ENCODE measurements at places on chromosomes 2 and 18. TPM values are rescaled to one million over a fixed set of nuclear protein-coding genes. Genes with fewer than 3 reads are reported as not detected.

GRCh38 chr2:7801212-7801611 lies 880.6 kb upstream of the ID2 start:
- no peak overlapping the region for H3K4me3 ChIP-seq
- no peak overlapping the region for H3K27ac ChIP-seq
- no peak for DNase-seq
- no peaks in the 10 kb centered on the region for H3K27me3 ChIP-seq
- no peaks in the 10 kb centered on the region for H3K36me3 ChIP-seq

Gene RAX
- total RNA-seq: under 0.01 TPM

GRCh38 chr18:75170022-75170789 lies 38.7 kb downstream of the PTGR3 start:
- H3K4me1 ChIP-seq: peaks cover 11% of the 10 kb centered on the region
- no peak overlapping the region for H3K27ac ChIP-seq
- no peaks in the 10 kb centered on the region for H3K27me3 ChIP-seq
- no peak overlapping the region for H3K4me3 ChIP-seq
- H3K36me3 ChIP-seq: no peaks in the 10 kb centered on the region
- DNase-seq: no peak

Gene SPATA3
- total RNA-seq: not detected

DNA sequence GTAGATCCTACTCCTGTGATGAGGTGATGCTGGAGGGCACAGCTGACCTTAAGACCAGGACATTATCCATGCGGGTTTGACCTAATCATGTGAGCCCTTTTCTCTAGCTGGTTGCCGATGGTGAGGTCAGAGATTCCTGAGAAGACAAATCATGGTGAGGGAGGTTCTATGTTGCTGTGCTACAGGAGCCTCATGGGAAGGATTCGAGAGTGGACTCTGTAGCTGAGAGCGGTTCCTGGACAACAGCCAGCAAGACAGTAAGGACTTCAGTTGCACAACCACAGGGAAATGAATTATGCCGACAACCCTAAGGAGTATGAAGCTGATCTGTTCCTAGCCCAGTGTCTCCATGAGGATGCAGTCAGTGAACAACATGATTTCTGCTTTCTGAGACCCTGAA lies 80.4 kb downstream of the EPB41L3 start:
- no peaks in the 10 kb centered on the region for H3K27me3 ChIP-seq
- no peaks in the 10 kb centered on the region for H3K36me3 ChIP-seq
- DNase-seq: no peak

Gene EFR3B
- 0.33 TPM for total RNA-seq

DNA sequence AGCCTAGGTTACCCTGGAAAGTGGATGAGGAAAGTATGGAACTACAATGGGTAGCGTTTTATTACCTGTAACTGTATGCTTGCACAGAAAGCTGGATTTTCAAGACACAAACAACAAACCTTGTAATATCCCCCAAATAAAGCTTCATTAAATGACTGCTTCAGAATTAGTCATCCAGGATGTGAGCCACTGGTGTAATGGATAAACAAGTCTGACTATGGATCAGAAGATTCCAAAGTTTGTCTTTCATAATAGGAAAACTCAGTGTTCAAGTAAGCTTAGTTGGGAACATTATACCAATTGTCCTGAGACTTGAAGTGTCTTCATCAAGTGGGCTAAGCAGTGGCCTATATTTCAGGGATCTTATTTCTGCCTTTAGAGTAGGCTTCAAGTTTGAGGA lies 518.8 kb downstream of the LRP1B start:
- no peaks in the 10 kb centered on the region for H3K27me3 ChIP-seq
- H3K4me3 ChIP-seq: no peak overlapping the region
- H3K36me3 ChIP-seq: no peaks in the 10 kb centered on the region
- no peak overlapping the region for H3K27ac ChIP-seq
- H3K4me1 ChIP-seq: no peaks in the 10 kb centered on the region
- DNase-seq: no peak

Gene LYPD1
- 5.1 TPM for total RNA-seq

Gene BARD1
- total RNA-seq: 36.5 TPM

Gene HNRNPA3
- total RNA-seq: 30.9 TPM

GRCh38 chr2:176154576-176155252 lies 2.4 kb upstream of the HOXD3 start:
- peaks cover 96% of the 10 kb centered on the region for H3K27me3 ChIP-seq
- no peak overlapping the region for H3K4me3 ChIP-seq
- no peak overlapping the region for H3K27ac ChIP-seq
- no peaks in the 10 kb centered on the region for H3K36me3 ChIP-seq
- H3K4me1 ChIP-seq: no peaks in the 10 kb centered on the region

Gene SERPINB4
- 2.5 TPM for total RNA-seq

Gene C2orf80
- total RNA-seq: not detected

Gene TRAPPC12
- total RNA-seq: 41.8 TPM

DNA sequence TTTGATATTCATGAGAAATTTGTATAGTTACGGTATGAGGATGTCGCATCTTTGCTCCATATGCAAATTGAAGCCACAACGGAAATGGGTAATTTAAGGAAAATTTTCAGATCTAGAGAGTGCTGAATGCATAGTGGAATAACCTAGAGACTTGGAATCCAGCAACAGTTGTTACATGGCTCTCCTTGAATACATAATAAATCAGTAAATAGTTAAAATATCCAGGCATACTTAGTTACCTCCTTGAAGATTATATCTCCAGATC lies 5.4 kb downstream of the REG1A start:
- H3K4me3 ChIP-seq: no peak overlapping the region
- H3K36me3 ChIP-seq: no peaks in the 10 kb centered on the region
- H3K27me3 ChIP-seq: no peaks in the 10 kb centered on the region
- DNase-seq: no peak
- no peaks in the 10 kb centered on the region for H3K4me1 ChIP-seq

Gene HOXD3
- 0.28 TPM for total RNA-seq

DNA sequence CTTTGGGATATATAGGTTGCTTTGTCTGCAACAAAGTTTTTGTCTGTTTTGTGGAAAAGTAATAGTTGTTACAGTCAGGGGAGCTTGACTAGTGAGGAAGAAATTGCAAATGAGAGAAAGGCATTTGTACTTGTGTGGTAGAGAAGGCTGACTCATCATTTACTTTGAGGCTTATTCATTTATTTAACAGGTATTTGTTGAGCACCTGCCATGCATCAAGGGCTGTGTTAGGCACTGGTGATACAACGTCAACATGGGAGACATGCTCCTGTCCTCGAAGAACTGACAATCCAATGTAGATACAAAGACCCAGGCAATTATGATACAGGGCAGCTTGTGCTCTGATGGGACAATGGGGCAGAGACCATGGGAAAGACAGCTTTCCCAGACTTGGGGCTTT lies 79.5 kb downstream of the UPP2 start:
- H3K4me3 ChIP-seq: no peak overlapping the region
- H3K36me3 ChIP-seq: no peaks in the 10 kb centered on the region
- H3K27ac ChIP-seq: no peak overlapping the region
- no peaks in the 10 kb centered on the region for H3K4me1 ChIP-seq
- DNase-seq: no peak

Gene TRABD2A
- 1.6 TPM for total RNA-seq

GRCh38 chr2:205822579-205822978 lies 140.3 kb downstream of the NRP2 start:
- H3K36me3 ChIP-seq: no peaks in the 10 kb centered on the region
- H3K27me3 ChIP-seq: no peaks in the 10 kb centered on the region
- H3K27ac ChIP-seq: no peak overlapping the region
- no peak for DNase-seq
- H3K4me1 ChIP-seq: no peaks in the 10 kb centered on the region
- H3K4me3 ChIP-seq: no peak overlapping the region

Gene ASIC4
- 0.05 TPM for total RNA-seq

- H3K4me1 ChIP-seq: peaks cover 9% of the 10 kb centered on the region
- no peak for DNase-seq
- H3K27me3 ChIP-seq: no peaks in the 10 kb centered on the region
- no peak overlapping the region for H3K4me3 ChIP-seq
- H3K36me3 ChIP-seq: no peaks in the 10 kb centered on the region
- no peak overlapping the region for H3K27ac ChIP-seq
Observed at GRCh38 chr2:134167015-134167414, 86.9 kb upstream of the MGAT5 start.

- no peaks in the 10 kb centered on the region for H3K27me3 ChIP-seq
- no peak overlapping the region for H3K4me3 ChIP-seq
- H3K27ac ChIP-seq: no peak overlapping the region
- H3K36me3 ChIP-seq: peaks cover 7% of the 10 kb centered on the region
- no peak for DNase-seq
- H3K4me1 ChIP-seq: no peaks in the 10 kb centered on the region
Observed at GRCh38 chr2:201465524-201465971, 14.0 kb downstream of the STRADB start.

GRCh38 chr2:216974321-216975302 lies 114.7 kb upstream of the TNP1 start:
- H3K27me3 ChIP-seq: no peaks in the 10 kb centered on the region
- H3K27ac ChIP-seq: no peak overlapping the region

DNA sequence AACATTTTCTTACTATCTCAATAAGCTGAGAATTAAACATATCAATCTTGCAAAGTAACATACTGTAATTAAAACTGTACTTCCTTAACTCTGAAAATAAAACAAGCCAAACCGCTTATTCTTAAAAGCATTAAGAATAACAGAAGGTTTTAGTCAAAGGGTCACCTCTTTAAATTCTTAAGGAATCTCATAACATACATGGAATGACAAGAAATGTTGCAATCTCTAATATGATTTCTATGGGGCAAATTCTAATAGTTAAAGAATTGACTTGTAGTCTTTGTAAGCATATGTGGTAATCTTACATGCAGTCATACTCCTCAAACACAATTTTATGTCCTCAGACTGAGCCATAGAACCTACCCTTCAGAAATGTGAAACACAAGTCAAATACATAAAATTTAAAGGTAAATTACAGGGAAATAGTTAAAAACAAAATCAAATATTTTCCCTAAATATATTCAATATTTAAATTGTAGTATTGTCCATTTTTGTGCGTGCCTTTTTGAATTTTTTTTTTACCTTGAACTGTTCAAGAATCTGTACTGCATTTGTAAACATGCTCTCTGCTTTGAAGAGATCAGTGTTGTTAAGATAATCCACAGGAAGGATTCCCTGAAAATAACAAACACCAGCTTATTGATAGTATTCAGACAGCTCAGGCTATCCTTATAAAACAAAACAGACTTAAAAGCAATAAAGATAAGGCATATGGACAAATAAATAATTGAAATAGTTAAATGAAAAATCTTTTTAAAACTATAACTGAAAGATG lies 48.2 kb downstream of the PIGN start:
- no peak overlapping the region for H3K4me3 ChIP-seq
- no peak overlapping the region for H3K27ac ChIP-seq
- peaks cover 8% of the 10 kb centered on the region for H3K36me3 ChIP-seq
- no peaks in the 10 kb centered on the region for H3K27me3 ChIP-seq

Measured in thymus (tissue), 14 donors.